ENCODE measurements at places on chromosomes 6 and 20.

GRCh38 chr6:120274547-120274946 lies 925.0 kb upstream of the MAN1A1 start:
- DNase-seq, result no peak

DNA sequence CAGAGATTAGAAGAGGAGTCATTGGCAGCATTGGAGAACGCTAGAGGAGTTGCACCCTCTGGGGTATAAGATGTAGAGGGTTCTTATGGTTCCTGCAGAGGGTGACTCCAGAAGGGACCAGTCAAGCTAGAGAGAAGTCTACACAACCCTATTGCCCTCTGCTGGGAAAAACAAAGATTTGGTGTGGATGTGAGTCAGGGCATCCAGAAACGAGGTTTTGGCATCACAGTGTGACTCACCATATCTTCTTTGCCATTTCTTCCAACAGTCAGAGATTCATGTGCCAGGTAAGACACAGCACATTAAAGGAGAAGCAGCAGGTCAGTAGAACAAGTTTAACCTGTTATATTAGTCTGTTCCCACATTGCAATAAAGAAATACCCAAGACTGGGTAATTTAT lies 598.8 kb downstream of the MAFB start:
- DNase-seq, result no peak

- no peak for DNase-seq
Observed at GRCh38 chr6:35388772-35389352, 46.5 kb downstream of the PPARD start.

GRCh38 chr6:43699564-43700186 lies 12.1 kb upstream of the MRPS18A start:
- no peak for DNase-seq

- no peak for DNase-seq
Observed at GRCh38 chr20:5354901-5355300, 38.1 kb upstream of the PROKR2 start.

- no peak for DNase-seq
Observed at GRCh38 chr6:140078561-140079125, 704.2 kb upstream of the CITED2 start.

DNA sequence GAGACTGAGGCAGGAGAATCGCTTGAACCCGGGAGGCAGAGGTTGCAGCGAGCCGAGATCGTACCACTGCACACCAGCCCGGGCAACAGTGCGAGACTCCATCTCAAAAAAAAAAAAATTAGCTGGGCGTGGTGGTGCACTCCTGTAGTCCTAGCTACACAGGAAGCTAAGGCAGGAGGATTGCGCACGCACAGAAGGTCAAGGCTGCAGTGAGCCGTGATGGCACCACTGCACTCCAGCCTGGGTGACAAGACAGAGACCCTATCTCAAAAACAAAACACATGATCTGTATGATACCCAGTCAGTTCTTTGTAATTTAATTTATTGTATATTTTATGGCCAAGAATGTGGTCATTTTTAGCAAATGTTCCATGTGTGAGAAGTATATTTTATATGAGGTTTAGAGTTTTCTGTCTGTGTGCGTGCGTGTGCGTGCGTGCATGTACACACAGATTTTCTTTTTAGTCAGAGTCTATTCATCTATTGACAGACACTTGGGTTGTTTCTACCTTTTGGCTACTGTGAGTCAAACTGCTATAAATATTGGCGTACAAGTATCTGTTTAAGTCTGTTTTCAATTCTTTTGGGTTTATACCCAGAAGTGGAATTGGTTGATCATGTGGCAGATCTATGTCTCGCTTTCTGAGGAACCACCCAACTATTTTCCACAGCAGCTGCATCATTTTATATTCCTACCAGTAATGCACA lies 22.2 kb upstream of the MYL9 start:
- no peak for DNase-seq

DNA sequence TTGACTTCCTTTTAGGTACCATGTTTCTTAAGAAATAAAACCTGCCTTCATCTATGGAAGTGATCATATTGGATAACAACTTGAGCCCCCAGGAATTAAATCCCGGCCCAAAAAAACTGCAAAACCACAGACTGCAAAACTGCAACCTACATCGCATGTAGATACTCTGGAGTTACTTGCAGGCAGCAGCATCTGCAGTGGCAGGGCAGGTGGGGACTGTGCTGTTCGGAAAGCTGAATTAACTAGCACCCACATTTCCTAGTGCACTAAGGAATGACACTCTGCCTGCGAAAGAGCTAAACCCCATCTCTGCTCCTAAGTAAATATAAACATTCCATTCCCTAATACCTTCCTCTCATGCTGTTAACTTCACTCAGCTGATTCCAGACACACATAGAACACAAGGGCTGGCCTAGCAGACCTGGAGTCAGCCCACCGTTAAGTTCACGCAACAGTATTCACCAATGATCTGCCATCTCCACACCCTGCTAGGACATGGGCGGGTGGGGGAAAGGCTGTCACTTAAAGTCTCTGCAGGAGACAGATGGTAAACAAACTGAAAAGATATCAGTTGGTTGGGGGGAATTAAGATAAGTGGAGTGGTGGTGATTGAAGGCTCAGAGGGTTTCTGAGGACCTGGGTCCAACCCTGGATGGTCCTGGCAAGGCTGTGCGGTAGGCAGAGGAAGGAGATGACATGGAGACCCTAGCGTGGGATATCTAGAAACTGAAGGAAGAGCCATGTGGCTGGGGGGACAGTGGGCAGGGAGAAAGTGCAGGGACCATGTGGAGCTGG lies 128.4 kb downstream of the SYCP2 start:
- DNase-seq, result no peak

GRCh38 chr6:108559884-108560462 lies 744 bp upstream of the FOXO3 start:
- DNase-seq, result no peak

GRCh38 chr6:33710296-33711121 lies 991 bp downstream of the UQCC2 start:
- no peak for DNase-seq

GRCh38 chr6:138157986-138158638 lies 3.6 kb upstream of the ARFGEF3 start:
- no peak for DNase-seq

Data from CD4-positive, alpha-beta T cell treated with Interleukin-21 for 1 hour (primary cell).